Tibial artery (tissue), 4 donors: ENCODE measurements at places on chromosomes 12 and 14.

GRCh38 chr12:24562771-24563431, 386.0 kb downstream of the BCAT1 start:
- H3K4me1 ChIP-seq = no peaks in the 10 kb centered on the region
- DNase-seq = peak; percentile 71
- H3K27ac ChIP-seq = peak overlapping the region; percentile 93
- no peaks in the 10 kb centered on the region for H3K27me3 ChIP-seq
- no peaks in the 10 kb centered on the region for H3K36me3 ChIP-seq

GRCh38 chr12:6899837-6900519, 4.6 kb upstream of the LRRC23 start:
- DNase-seq = no peak
- H3K27me3 ChIP-seq = no peaks in the 10 kb centered on the region
- no peak overlapping the region for H3K4me3 ChIP-seq
- no peaks in the 10 kb centered on the region for H3K36me3 ChIP-seq
- H3K4me1 ChIP-seq = no peaks in the 10 kb centered on the region

- no peaks in the 10 kb centered on the region for H3K27me3 ChIP-seq
- H3K4me3 ChIP-seq = no peak overlapping the region
- H3K36me3 ChIP-seq = no peaks in the 10 kb centered on the region
- no peak overlapping the region for H3K27ac ChIP-seq
- H3K4me1 ChIP-seq = no peaks in the 10 kb centered on the region
These were observed 15.5 kb downstream of the PLXNC1 start for GRCh38 chr12:94163850-94164249.

GRCh38 chr12:46390881-46391280, 18.3 kb upstream of the SLC38A2 start:
- no peak for DNase-seq
- H3K4me3 ChIP-seq = no peak overlapping the region
- peaks cover 55% of the 10 kb centered on the region for H3K4me1 ChIP-seq
- H3K27me3 ChIP-seq = no peaks in the 10 kb centered on the region
- H3K36me3 ChIP-seq = no peaks in the 10 kb centered on the region

DNA sequence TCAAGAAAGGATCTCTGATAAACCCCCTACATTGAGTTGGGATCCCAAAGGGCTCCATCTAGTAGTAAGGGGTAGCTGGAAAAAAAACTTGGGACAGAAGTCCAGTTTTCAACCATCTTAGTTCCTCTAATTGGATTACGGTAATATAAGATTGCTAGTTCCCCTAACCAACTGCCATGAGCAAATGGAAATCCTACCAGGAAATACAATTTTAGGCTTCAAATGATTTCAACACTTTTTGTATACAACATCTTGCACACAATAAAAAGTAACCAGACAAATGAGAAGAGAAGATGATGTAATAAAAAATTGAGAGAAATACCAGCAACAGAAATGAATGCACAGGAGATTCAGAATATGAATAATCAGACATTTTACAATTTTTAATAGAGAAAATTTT, 73.0 kb downstream of the TSHR start:
- no peaks in the 10 kb centered on the region for H3K36me3 ChIP-seq
- H3K27me3 ChIP-seq = no peaks in the 10 kb centered on the region
- H3K4me3 ChIP-seq = no peak overlapping the region

DNA sequence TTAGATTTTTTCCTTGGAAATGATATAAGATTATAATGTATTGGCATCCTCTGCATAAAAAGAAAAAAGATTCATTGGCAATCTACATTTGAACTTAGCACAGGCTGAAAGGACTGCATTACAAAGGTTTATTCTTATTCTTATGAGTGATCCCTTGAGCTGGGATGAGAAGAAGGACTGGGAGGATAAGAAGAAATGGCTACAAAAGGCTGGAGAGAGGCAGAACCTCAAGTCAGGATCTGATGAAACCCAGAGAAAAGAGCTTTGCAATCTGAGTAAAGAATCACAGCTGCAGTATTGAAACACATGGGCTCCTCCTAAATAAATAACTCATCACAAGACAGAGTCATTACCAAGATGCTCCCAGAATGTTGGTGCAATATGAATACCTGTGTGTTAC, 1635.4 kb upstream of the FLRT2 start:
- no peaks in the 10 kb centered on the region for H3K27me3 ChIP-seq
- no peak overlapping the region for H3K27ac ChIP-seq
- no peak overlapping the region for H3K4me3 ChIP-seq
- no peak for DNase-seq
- no peaks in the 10 kb centered on the region for H3K4me1 ChIP-seq

GRCh38 chr12:29516431-29516875, 19.0 kb upstream of the OVCH1 start:
- no peak for DNase-seq
- no peaks in the 10 kb centered on the region for H3K4me1 ChIP-seq
- H3K4me3 ChIP-seq = no peak overlapping the region

- H3K36me3 ChIP-seq = no peaks in the 10 kb centered on the region
- DNase-seq = no peak
- H3K27ac ChIP-seq = no peak overlapping the region
- H3K27me3 ChIP-seq = no peaks in the 10 kb centered on the region
These were observed 4.5 kb upstream of the BEGAIN start for GRCh38 chr14:100591453-100592371.
